Caco-2 (cell line): ENCODE measurements at places on chromosomes 5 and 9.

GRCh38 chr5:52948418-52949076 lies 40.6 kb upstream of the ITGA2 start:
- peak; percentile 75 for DNase-seq

DNA sequence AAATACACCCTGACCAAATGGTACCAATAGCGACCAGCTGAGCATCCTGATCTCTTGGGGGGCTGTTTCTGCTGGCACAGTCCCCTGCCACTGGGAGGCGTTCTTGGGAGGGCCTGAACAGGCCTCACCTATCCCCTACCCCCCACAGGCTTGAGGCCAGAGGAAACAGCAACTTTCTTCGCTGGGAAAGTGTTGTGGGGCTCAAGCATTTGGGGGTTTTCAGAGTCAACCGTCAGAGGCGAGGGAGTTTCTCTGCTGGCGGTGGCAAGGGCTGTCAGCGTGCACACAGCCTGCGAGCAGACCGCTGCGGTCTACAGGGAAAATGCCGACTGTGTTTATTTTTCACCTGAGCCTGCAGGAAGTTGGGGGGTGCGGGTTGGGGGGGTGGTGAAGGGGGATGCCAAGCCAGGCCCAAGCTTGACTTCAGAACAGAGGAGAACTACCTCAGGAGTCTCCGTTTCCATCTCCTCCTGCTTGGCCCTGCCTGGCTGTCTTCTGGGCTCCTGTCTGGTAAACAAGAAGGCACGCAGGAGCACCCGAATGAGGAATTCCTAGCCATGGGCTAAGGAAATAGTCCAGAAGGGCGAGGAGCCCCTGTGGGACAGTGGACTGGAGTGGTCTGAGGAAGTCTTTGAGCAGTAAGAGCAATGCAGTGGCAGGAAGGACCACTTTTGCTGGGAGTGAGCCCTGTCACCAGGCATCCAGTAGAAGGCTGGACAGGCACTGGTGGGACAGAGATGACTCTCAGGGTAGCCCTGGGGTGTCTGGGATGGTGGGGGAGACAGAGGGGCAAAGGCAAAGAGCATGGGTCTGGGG lies 18.1 kb downstream of the TCF7 start:
- DNase-seq = no peak

- DNase-seq = no peak
These were observed 7.4 kb downstream of the NPR2 start for GRCh38 chr9:35798658-35799374.

DNA sequence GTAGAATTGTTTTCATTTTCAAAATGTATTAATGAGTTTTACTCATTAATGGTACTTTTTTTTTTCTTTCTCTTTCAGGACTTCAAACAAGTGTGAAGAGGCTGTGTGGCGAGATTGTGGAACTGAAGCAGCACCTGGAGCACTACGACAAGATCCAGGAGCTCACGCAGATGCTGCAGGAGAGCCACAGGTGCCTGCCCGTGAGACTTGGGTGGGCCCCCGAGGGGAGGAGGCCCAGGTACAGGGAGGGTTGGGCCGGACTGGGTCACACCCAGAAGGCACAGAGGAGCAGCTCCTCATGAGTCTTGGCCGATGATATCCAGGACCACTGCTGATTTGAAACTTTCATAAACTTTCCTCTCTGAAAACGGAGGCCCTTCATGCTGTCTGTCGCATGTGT lies 35.6 kb downstream of the CEP72 start:
- DNase-seq = no peak

DNA sequence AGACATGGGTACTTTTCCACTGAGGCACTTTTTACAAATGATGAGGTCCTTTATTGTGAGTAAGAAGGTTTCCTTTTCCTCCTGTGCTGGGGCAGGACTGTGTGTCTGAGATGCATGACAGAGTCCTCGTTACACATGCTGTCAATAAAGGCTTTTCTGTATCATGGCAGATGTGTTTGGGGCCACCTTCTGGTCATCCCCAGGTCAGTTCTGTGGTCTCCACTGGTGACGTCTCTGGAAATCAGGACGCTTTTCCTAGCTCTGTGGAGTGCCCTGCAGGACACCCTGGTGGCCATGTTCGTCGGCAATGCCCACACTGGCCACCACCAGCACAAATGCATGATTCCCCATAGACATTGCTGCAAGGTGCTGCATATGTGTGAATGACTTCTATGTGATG lies 2.8 kb downstream of the CMBL start:
- DNase-seq = no peak

DNA sequence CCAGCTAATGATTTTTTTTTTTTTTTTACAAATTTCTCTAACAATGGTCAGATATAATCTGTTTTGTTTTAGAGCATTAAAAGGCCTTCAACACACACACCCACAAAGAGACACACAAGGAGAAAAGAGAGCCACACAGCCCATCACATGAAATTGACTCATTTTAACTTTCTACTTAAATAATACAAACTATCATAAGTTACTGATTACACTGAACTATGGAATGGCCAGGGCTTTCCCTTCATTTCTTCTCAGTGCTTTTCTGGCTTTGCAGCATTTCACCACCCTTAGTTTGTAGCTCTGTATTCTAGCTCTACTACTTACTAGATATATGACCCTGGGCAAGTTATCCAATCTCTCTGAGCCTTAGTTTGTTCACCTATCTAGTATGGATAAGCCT lies 13.2 kb downstream of the REEP5 start:
- no peak for DNase-seq

GRCh38 chr5:164203581-164204225 lies 698.3 kb downstream of the MAT2B start:
- no peak for DNase-seq

DNA sequence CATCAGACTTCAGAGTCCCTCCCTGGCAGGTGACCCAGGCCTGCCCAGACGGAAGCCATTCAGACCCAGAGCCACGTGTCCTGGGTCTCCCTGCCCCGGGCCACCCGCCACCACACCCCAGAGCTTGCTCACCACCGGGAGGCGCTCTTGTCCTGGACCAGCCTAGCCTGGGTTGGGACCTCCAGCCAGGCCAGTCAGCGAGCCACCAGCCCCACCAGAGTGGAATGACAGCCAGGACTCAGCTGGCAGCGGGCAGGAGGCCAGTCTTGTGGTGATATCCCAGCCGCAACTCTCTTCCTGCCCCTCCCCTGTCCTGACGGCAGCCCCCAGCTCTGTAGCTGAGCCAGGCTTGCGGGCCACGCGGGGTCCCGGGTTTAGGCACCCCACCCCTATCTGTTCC lies 1.7 kb upstream of the PTGDS start:
- DNase-seq = no peak

GRCh38 chr5:203246-203930 lies 12.1 kb downstream of the LRRC14B start:
- no peak for DNase-seq

DNA sequence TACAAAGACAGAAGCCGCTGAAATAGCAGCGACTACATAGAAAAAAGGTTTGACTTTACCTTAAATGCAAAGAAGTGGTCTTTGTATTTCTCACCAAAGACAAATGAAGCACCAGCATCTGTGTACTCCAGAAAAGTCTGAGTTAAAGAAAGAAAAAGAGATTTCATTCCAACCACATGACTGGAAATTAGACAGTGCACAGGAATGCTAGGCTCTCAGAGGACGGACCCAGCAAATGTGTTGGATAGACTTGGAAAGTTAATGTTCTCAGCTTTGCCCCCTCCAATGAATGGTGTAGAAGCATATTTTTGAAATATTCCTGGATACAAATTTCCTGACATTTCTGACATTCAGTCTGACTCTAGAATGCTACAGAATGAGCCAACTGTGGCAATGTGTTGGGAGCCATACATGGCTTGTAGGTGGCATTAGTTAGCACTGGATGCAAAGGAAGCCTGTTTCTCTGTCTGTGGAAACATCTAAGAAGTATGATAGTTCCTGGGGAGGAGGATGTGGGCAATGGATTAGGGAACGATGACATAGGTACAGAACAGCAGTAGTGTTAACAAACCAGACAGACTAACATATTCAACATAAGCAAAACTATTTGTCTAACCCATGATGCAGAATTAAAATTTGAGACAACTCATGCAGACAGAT lies 43.3 kb downstream of the SLC28A3 start:
- DNase-seq = no peak

DNA sequence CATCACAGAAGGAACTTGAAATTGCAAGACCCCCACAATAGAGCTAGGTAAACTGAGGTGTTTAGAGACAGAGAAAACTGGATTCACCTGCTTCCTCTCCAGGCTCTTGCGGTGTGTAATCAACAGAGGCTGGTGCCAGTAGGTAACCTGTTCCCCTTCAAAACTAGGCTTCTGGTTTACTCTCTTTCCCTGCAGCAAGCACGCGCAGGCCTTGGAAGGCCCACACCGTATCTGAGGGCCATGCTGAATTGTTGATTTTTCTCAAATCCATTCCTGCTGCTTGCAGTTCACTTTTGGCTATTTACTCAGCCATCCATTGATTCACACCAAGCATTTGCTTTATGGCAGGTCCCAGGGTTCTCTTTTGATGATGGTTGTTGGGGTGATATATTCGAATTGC lies 667 bp upstream of the FRRS1L start:
- no peak for DNase-seq

DNA sequence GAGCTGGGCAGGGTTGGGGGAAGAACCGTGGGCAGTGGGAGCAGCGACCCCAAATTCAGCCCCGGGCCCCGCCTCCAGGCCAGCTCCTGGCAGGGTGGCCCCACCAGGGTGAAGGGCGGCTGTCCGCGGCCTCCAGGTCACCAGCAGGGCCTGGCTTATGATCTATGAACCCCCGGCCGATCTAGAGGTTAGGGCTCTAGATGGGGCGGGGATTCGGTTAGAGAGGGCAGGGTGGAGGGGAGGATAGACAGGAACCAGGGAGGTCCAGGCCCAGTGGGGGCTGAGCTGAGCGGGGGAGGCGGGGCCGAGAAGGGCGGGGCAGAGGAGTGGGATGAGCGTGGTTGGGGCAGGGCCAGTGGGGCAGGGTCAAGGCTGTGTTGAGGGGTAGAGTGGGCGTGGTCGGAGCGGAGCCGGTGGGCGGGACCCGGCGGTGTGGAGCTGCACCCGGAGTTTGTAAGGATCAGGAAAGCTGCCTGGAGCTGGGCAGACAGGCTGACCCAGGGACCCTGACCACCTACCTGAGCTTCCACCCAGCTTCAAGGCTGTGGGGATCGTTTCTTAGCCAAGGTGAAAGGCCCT lies 29.3 kb upstream of the OBP2B start:
- peak; percentile 58 for DNase-seq

DNA sequence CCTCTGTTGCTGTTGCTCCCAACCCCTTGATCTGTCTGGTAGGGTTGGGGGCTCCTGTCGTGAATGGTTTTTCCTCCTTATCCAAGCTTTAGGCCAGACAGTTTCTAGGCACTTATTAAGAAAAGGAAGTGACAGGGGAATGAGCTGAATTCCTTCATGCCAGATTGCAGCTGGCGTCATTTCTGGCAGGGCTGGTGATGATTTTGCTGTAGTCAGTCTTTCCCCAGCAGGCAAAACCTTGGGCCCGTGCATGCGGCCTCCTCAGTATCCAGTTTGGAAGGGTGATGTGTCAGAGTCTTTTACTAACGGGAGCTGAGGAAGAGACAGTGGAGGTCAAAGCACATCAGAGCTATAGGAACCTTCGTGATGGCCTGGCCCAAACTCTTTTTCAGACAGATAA lies 58.8 kb downstream of the COL27A1 start:
- no peak for DNase-seq

DNA sequence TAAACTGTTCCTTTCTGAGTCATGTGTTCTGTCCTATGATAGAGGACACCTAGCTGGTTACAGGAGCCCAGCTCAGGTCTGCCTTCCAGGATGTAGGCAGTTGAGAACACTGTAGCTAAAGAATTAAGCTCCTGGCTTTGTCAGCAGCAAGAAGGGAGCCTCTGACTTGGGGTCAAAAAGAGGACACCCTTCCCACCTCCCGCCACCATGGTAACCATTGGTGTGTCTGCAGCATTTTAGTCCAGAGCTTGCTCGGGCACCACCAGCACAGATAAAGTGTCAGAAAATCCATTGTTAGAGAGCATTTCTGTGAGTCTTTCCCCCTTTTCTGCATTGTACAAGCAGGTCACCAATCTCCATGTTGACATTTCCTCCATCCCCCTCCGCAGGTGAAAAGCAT lies 181.7 kb downstream of the DOCK8 start:
- no peak for DNase-seq

GRCh38 chr5:159616952-159617351 lies 286.7 kb upstream of the IL12B start:
- no peak for DNase-seq

DNA sequence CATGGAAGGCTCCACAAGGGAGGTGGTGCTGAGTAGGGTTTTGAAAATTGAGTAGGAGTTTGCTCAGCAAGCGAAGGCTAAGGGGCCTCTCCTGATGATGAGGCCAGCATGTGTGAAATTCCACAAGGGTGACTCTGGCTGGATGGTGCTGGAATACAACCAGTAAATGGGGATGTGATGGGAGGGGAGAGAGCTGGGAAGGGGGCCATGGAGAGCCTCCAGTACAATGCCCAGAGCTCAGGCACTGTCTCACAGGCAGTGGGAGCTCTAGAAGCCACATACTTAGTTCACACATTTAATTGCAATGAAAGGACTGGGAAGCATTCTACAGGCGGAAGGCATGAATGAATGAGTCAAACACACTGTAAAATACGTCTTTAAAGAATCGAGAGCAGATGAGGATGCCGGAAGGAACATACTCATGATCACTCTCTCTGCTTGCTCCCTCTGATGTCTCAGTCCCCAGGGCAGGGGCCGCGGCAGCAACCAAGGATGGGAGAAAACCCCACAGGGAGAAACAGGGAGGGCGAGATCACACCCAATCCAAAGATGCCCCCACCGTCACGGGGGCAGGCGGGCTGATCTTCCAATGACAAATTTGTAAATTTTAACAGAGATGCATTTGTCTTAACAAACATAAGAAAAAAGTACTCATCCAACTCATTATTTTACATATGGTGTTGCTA lies 261.0 kb downstream of the NSG2 start:
- no peak for DNase-seq

DNA sequence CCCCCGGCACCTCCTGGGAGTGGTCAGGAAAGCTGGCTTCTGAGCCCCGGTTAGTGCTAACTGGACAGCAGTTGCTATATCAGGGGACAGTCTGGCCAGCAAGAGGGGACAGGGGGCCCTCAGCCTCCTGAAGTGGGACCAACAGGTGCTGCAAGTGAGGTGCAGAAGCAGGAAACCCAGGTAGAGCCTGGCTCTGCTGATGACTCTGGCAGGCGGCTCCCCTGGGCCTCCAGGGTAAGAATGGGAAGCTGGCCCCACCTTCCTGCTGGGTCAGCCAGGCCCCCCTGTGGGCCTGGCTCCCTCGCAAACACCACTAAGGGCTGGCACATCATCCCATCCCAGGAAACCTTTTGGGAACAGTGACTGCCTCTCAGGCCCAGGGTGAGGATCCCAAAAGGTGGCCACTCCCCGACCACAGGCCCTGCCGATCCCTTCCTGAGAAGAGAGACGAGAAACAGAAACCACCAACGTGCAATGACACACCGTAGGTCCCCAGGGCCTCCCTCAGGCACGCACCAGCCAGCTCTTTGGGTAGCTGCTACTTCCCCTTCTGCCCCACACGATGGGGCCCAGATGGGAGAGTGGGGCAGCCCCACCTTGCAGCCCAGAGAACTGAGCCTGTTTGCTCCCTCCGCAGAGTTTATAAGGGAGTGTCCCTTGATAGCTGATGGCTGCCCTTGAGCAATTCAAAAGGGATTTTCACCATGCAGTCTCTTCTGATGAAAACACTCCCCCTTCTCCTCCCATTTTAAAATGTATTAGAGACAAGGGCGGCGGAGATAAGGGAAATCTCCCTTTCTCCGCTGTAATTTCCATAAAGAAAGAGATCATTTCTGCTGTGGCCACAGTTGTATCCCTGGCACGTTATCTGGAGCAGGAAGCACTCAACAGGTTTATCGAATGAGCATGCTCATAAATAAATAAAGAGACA lies 76.8 kb downstream of the STK10 start:
- no peak for DNase-seq
